ENCODE measurements at places on chromosomes 7 and 10. TPM values are rescaled to one million over a fixed set of nuclear protein-coding genes. Genes with fewer than 3 reads are reported as not detected.

ZP3 gene
- 0.87 TPM for total RNA-seq

SLC13A4 gene
- total RNA-seq, result 1.2 TPM

AGAP5 gene
- 4.1 TPM for total RNA-seq

C7orf33 gene
- total RNA-seq, result not detected

GNAT3 gene
- total RNA-seq, result not detected

ACTR3C gene
- under 0.01 TPM for total RNA-seq

AMZ1 gene
- 1.3 TPM for total RNA-seq

FGL2 gene
- total RNA-seq, result 29.9 TPM

IRF5 gene
- total RNA-seq, result 0.83 TPM

TMEM213 gene
- not detected for total RNA-seq

SNX10 gene
- total RNA-seq, result 0.15 TPM

FAM13C gene
- 3.3 TPM for total RNA-seq

CDNF gene
- 3.1 TPM for total RNA-seq
